ENCODE measurements at places on chromosomes 2 and 18.
A peak's percentile ranks its signal among the peaks of the same experiment; 100 is the strongest.

- no peak for DNase-seq
These were observed 81.5 kb upstream of the STON1 start for GRCh38 chr2:48448274-48449061.

DNA sequence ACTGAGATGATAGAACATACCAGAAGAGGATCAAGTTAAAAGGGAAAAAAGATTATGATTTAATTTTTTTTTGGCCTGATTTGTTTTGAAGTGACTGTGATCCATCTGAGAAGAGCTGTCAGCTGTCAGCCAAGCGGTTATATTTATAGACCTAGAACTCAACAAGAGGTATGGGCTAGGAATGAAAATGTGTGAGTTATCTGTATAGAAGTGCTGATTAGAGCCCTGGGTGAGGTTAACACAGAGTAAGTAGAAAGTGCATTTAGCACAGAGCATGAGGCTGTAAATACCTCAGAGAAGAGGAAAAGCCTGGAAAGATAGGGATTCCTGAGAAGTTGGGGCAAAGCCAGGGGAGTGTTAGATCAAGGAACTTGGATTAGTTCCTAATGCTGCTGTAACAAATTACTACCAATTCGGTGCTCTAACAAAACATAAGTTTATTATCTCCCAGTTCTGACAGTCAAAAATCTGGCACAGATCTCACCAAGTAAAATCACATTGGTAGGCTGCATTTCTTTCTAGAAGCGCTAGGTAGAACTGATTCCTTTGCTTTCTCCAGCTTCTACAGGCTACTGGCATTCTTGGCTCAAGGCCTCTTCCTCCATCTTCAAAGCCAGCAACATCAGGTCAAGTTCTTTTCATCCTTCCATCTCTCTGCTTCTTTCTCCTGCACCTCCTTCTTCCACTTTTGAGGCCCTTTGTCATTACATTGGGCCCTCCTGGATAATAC is 197.4 kb upstream of the SPHKAP start:
- no peak for DNase-seq

- no peak for DNase-seq
These were observed at the start of gene OSR1 for GRCh38 chr2:19358242-19359020. TSS of gene OSR1 (minus strand) at chr2:19358623. CDS start at chr2:19353805, 4,818 bp downstream.

GRCh38 chr18:9494778-9495331 is 19.5 kb downstream of the RALBP1 start:
- no peak for DNase-seq

DNA sequence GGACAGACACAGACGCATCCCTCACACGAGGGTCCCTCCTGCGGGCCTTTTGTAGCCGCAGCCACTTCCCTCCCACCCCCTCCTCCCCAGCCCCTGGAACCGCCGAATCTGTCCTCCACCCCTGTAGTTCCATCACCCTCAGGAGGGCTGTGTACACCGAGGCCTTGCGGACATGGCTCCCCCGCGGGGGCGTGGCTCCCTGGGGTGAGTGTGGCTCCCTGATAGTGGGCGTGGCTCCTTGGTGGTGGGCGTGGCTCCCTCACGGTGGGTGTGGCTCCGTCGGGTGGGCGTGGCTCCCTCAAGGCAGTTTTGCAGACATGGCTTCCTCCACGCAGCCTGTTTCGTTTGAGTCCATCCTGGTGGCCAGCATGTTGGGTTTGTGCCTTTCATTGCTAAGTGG is 420.7 kb upstream of the SALL3 start:
- DNase-seq, result no peak

GRCh38 chr2:63983986-63984605 is 35.1 kb downstream of the VPS54 start:
- no peak for DNase-seq

GRCh38 chr2:62152000-62152399 is 43.9 kb upstream of the B3GNT2 start:
- DNase-seq, result no peak

- DNase-seq, result no peak
These were observed 163.2 kb upstream of the TPO start for GRCh38 chr2:1249897-1250687.

- no peak for DNase-seq
These were observed 484 bp downstream of the APCDD1 start for GRCh38 chr18:10454681-10455557.

- no peak for DNase-seq
These were observed 291.9 kb downstream of the ALK start for GRCh38 chr2:29629495-29629894.

DNA sequence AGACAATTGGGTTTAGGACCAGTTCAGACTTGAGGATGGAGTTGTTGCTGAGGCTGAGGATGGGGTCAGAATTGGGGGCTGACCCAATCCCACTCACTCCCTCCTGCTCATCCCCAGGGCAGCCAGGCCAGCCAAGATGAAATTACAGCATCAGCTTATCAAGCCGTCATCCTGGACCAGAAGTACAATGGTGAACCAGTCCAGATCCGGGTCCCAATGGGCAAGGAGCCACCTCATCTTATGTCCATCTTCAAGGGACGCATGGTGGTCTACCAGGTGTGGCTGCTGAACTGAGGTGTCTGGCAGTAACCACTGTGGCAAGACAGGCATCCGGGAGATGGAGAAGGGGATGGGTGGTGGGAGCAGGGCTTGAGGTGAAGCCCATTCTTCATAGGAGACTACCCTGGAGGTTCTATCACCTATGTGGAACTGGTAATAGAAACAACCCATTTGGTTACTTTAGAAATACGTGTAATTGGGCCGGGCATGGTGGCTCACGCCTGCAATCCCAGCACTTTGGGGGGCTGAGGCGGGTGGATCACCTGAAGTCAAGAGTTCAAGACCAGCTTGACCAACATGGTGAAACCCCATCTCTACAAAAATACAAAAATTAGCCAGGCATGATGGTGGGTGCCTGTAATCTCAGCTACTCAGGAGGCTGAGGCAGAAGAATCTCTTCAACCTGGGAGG is 13.9 kb downstream of the VIL1 start:
- no peak for DNase-seq

DNA sequence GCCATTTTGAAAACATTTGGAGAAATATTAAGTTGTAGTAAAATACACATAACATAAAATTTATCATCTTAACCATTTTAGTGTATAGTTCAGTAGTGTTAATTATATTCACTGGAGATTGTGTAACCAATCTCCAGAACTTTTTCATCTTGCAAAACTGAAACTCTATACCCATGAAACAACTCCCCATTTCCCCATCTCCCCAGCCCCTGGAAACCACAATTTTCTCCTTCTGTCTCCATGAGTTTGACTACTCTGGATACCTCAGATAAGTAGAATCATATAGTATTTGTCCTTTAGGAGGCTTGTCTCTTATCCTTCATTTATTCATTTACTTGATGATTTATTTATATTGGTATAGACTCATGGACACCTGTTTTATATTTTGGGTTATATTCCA is 392.9 kb downstream of the SETBP1 start:
- DNase-seq, result no peak

- DNase-seq, result no peak
These were observed 29.2 kb upstream of the UXS1 start for GRCh38 chr2:106223347-106223746.

DNA sequence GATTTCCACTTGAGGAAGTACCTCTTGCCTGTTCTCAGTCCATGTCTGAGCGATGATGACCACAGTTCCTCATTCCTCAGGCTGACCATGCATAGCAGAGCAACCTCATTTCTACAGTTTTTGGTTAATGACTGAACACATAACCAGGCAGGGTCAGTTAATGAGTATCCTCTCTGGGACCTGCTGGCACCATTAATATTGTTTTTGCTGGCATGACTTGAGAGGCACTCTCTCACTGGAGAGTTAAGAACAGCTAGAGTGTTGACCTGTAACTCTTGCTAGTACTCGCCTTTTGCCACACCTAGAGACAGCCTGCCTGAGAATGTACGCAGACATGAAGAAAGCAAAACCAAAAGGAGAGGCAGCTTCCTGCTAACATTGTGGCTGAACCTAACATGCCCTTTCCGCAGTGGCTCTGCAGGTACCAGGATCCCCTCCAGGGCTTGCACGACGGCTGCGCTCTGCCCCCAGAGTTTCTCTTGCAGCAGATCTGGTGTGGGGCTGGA is 23.9 kb downstream of the PECR start:
- peak; percentile 16 for DNase-seq

DNA sequence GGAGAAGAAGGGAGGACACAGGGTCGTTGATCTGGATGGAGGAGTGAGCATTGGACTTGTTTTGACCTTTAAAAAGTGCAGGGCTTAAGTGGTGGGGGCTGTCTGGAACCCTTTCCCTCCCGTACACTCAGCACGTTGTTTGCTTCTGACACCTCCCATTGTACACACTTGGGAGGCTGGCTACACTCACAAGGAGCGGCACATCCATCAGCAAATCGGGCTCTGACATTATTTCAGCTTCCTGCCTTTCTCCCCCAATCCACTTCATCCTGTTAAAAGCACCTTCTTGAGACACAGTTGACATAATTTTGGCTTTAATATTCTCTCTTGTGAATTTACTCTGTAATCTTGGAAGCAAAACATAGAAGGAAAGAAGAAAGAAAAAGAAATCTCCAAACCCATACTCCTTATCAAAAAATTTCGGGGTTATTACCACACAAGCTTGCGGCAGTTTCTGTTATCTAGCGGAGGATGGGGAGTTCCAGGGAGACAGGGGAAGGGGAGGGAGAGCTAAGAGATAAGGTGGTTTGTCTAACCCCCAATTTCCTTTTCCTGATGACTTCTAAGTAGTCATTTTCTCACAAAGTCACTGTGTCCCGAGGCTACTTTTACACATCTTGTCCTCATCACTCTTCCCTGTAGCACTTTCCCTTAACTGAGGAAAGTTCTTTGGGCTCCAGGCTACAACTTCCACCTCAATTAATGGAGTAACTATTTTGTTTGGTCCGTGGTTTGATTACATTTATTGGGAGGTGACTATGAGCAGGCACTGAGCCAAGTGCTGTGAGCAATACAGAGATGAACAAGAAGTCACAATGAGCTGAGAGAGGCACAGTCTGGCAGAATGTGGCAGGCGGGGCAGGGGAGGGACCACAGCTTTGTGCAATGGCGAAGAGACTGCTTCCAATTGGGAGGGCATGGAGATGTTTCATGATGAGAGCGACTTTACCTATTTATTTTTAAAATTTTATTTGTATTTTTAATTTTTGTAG is 240.1 kb upstream of the MEX3C start:
- DNase-seq, result no peak

All from stimulated activated CD8-positive, alpha-beta memory T cell treated with anti-CD3 and anti-CD28 coated beads, Interleukin-15, amount 100 ng/mL, for 4 hours (primary cell).